Cortex of kidney (tissue), 1 donor: ENCODE measurements at places on chromosomes 5 and 9.

- no peak for DNase-seq
These were observed at the start of gene FBXL7 for GRCh38 chr5:15499528-15500324. TSS of gene FBXL7 (plus strand) at chr5:15500180.

DNA sequence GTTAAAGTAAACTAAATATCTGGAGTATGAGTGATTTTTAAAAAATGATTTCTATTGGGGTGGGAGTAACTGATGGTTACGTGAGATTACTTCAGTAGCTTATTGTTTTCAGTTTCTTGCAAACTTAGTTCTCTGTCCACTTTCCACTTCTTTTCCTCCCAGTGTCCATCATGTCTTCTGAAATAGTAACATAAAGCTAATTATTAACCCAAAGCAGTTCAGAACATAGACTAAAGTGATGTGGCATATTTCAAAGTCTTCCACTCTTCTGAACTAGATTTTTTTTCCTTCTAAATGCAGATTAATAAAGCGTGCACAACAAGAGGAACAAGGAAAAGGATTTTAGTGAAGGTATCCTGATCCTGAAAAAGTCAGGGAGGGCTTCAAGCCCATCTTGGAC lies 114.1 kb downstream of the MAN2A1 start:
- no peak for DNase-seq

- no peak for DNase-seq
These were observed 151.2 kb downstream of the ERCC6L2 start for GRCh38 chr9:96026655-96027213.

DNA sequence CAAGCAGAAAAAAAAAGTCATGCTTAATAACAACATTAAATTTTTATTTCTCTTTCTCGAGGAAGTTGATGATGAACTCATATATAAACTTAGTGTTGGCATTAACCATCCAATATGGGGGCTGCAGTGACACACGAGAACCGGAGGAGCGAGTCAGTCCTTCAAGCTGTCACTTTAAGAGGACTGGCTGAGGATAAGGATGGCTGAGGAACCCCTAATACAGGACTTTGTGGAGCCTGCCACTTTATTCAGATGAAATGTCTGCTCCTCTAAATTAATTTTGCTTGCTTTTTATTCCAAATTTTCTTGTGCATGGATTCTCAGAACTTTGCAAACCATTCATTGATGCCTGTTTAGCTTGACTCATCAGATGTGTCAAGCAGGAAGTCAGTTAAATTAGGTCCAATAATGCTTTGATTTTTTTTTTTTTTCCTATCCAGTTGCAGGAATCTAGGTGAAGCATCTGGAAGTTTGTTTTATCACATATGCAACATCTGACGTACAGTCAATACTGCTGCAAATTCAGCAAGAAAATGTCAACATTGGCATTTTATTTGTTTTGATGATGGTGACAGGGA lies 144.2 kb upstream of the COL5A1 start:
- no peak for DNase-seq

DNA sequence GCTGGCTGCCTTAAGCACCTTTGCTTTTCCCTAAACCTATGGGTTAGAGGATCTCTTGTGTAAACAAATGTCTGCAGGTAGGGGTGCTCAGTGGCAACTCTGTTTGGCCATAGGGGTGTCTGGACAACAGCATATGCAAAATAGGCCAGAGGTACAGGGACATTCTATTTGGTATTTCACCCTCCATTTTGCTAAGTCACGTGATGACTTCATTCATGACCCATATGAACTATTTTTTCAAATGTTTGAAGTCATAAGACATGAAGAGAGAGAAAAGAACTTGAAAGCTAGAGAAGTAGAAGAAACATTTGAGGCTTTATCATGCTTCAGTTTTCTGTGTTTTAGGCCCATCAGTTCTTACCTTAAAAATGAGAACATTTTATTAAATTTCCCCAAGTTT lies 370.2 kb downstream of the GADD45G start:
- no peak for DNase-seq

DNA sequence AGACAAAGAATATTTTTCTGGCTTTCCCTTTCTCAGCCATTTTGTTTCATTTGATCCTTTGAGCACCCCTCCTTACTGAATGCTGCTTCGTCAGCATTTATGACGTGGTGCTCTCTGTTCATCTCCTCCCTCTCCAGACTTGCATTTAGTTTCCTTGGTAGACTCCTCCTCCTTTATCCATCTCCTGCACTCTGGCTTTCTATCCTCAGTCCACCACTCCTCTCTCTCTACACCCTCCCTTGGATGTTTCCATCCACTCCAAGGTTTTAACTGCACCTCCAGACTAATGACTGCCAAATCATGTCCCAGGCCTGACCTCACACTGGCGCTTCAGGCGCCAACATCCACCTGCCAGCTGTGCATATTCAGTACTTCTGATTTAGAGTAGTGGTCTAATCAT lies 245.4 kb downstream of the RAB3C start:
- no peak for DNase-seq

- DNase-seq, result no peak
These were observed 109.4 kb downstream of the PSD2 start for GRCh38 chr5:139904816-139905661.

- no peak for DNase-seq
These were observed 344.2 kb downstream of the SPATA31D1 start for GRCh38 chr9:82332774-82333152.

DNA sequence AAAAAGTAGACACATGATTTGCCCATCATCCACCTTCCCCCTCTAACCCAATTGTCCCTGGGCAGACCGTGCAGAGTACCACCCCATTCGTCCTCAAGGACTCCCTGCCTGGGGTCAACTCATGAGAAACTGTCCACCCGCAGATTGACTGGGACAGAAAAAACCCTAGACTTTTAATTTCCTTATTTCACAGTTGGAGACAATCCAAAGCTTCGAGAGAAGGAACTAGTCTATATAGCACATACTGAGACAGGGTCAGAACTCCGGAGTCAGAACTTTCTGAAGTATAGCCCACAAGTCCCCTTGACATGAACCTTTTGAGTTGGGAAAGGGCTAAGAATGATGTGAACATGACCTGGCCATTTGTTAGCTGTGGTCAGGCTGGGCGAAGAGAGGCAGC lies 7.5 kb upstream of the GPX3 start:
- no peak for DNase-seq

GRCh38 chr9:121776001-121776738 lies 124.7 kb downstream of the DAB2IP start:
- no peak for DNase-seq

- no peak for DNase-seq
These were observed 836 bp downstream of the PCSK5 start for GRCh38 chr9:75891277-75891741.

DNA sequence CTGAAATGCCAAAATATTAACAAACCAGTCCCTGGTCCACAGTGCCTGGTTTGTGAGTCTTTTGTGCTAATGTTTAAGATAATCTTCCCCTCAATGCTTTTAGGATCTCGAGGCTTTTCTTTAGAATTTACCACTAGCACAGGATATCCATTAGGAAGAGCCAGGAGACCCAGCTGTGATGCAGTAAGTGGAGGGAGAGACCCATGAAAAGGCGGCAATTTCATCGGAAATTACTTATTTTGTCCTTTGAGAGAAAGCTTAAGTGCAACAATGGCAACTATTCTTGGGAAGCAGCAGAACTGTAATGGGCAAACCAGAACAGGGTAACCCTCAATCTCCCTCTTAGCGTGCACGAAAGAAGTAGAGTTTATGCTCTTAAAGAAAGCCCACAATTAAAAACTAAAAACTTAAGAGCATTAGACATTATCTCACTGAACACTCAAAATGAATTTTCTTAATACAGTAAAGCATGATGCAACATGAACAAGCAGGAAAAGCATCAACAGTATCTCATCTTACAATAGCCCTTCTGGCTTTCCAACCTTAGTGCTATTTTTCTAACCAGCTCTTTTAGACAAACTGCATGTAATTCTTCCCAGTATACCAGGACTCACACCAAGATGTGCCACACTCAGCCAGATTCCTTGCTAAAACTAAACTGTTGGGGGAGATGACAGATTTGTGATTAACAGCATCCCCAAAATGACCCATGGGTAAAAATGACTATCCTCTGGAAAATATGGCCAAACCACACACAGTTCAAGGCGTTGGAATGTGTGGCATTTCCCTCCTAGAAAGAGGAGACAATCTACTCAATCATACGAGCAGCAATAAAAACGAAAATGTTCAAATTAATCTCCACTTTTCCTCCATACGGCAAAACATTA lies 36.4 kb downstream of the PWWP2A start:
- no peak for DNase-seq

- DNase-seq, result no peak
These were observed 197.1 kb downstream of the MEF2C start for GRCh38 chr5:88685591-88686541.

GRCh38 chr5:110854200-110854599 lies 115.4 kb downstream of the SLC25A46 start:
- no peak for DNase-seq

DNA sequence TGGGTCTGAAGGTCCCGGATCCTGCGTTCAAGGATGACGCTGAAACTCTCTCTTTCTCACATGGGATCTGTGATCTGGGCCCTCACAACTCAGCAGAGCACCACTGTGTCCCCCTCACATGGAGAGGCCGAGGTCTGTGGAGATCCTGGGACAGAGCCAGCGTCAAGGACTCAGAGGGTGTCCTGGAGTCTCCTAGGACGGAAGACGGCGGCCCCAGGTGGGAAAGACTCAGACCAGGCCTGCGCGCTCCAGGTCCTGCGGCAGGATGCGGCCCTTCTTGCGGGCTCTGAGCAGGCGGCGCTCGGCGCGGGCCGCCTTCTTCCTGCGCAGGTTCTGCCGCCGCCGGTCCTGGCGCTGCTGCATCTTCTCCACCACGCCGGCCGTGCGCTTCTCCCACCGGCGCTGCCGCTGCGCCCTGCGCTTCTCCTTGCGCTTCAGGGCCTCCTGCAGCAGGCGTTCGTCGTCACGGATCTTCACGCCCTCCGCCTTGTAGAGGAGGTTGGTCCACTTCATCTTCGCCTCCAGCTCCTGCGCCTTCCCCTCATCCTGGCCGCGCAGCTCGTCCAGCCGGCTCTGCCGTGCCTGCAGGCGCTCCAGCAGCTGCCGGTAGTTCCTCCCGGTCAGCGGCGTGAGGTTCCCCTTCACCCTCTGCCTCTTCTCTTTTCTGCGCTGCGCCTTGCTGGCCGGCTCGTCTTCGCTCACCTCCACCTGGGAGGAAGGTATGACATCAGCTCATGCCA lies 4.2 kb downstream of the SURF6 start:
- no peak for DNase-seq

DNA sequence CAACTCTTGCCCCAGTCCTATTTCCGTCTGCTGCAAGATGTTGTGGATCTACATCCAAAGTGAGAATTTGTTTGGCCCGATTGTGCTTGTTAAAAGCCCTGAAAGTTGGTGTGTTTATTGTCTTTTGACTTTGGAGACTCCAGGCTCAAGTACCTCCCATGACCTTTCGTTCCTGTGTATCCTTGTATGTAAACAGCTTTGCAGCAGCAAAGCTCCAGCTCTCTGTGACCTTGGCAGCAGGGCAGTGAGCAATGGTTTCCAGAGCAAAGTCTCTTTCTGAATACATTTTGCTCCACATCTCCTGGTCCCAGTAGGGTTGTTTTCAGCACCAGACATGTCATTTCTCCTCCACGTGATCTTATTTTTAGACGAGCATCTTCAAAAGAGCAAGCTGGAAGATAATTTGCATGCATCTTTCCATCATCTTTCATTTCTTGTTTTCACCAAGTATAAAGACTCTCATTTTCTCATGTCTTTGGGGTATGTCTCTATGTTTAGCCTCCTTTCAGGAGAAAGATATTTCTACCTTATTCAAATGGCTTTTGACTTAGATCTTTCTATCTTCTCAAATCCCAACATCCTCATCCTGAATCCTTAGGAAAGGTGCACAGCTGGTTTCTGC lies 68.1 kb upstream of the ERCC6L2 start:
- DNase-seq, result no peak
